Fibroblast of skin of abdomen (primary cell): ENCODE measurements at places on chromosomes 11 and 22.

GRCh38 chr11:70952191-70952590 lies 300.2 kb downstream of the SHANK2 start:
- DNase-seq: no peak

GRCh38 chr22:45083659-45084305 lies 74.0 kb upstream of the PHF21B start:
- DNase-seq: peak; percentile 81

- peak; percentile 72 for DNase-seq
Observed at GRCh38 chr11:120532082-120532831, 20.7 kb downstream of the GRIK4 start.

- DNase-seq: no peak
Observed at GRCh38 chr22:17787716-17788330, 13.6 kb upstream of the BID start.

- DNase-seq: no peak
Observed at GRCh38 chr22:30249049-30250038, 2.8 kb upstream of the LIF start.

DNA sequence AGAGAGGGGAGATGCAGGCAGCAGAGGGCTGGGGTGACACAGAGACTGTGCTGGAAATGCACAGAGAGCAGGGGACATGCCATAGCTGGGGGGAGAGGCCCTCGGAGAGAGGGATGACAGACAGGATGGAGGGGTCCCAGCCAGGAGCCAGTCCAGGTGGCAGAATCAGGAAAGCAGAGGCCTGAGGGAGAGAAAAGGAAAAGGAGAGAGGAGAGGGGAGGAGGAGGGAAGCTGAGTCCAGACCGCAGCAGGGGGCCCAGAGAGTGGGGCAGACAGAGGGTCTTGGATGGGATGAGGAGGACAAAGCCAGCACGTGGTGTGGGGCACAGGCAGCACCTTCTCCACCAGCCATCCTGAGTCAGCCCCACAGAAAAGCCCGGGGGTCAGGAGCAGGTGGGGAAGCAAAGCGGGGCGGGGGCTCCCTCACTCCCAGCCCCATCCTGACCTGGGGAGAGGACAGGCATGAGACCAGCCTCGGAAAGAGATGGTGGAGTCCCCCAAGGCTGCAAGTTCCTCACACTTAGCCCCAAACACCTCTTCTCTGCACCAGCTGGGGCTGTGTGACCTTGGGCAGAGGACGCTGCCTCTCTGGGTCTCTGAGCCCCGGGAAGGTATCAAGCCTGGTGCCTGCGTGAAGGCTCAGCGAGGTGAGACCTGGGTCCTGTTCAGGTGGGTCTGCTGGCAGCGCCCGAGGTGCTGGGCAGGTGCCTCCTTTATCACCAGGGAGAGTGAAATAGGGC lies 48.0 kb downstream of the IGLL1 start:
- no peak for DNase-seq
